GF-D8 (cell line): ENCODE measurements at places on chromosomes 11 and 22.

DNA sequence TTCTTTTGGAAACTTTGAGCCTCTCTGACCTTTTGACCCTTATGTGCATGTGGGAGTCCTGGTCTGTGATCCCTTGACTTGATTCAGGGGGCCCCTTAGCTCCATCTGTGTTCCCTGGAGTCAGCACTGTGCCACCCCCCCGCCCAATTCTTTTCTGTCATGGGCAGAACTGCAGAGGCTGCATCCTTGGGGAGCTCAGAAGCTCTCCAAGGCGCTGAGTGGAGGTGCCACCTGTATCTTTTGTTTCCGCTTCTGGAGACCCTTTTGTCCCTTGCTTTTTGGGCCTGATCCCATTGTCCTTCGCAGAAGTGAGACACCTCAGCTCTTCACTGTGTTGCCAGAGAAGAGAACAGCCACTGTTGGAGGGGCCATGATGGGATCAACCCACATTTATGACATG lies 2.4 kb upstream of the PACS1 start:
- DNase-seq, result no peak

DNA sequence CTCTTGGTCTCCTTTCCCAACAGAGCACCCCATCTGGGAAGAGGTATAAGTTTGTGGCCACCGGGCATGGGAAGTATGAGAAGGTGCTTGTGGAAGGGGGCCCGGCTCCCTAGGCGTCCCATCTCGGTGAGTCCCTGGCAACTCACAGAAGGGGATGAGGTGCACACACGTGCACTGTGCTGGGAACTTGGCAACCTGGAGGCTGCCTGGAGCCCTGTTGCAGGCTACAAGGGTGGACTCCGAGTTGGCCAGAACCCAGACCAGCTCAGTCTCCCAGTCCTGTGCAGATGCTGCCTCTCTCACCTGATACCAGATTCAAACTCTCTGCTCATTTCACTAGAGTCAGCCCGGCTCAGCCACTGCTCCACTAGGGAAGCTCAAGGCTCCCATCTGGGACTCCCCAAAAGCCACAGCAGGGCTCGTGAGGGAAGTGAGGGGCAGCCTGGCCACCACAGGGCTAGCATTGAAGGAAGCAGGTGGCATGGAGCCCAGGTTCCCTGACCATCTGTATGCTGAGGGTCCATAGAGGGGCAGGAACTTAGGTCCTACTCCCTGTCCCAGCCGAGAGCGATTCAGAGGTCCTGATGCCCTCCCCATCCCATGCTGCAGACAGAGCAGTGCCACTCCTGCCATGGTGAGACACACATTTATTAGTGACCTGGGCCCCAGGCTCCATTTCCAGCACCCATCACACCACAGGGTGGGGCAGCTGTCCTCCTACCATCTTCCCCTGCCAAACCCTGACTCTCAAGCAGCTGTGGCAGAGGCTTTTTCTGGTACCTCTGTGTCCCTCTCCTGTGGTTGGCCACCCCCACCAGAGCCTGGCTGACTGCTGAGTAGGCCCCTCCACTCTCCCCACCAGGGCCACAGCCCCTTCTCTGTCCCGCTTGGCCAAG lies 4.0 kb downstream of the PRR33 start:
- no peak for DNase-seq

DNA sequence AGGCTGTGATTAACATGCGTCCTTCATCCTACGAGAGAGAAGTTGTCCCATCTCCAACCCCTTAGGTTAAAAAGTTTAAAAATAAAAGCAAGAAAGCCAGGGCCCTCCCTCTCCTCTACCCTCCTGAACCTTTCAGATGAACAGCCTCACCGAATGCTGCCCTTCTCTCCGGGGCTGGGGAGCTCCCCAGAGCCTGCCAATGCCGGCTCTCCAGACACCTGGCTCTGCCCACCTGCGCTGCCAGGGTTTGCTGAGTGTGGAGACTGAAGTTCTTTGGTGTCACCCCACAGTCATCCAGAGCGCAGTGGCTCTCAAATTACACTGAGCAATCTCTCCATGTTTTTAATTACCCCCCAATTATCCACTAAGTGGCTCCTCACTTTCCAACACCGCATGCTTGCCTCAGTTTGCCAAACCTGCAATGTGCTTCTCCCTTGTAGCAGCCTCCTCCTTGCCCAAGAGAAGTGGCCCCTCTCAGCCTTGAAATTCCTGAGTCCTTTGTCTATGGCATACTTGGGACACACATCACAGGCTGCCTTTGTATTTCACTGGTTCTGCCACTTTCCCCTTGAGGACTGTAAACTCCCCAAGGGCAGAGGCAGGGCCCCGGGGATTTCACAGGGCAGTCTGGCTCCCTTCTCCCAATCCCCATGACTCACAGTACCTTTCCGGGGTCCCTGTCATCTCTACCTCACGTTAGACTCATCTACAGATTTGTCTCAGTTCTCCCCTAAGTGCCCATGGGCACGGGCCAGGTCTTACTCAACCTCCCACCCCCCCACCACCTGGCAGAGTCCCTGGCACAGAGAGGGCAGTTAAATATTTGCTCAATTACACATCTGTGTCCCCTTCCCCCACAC lies 2.0 kb downstream of the MYH9 start:
- DNase-seq, result no peak

GRCh38 chr11:130323452-130324450 lies 9.0 kb upstream of the ZBTB44 start:
- no peak for DNase-seq

- no peak for DNase-seq
Observed at GRCh38 chr11:17816232-17816931, 81.8 kb downstream of the KCNC1 start.

GRCh38 chr22:39244136-39244495 lies 666 bp downstream of the PDGFB start:
- DNase-seq, result no peak

DNA sequence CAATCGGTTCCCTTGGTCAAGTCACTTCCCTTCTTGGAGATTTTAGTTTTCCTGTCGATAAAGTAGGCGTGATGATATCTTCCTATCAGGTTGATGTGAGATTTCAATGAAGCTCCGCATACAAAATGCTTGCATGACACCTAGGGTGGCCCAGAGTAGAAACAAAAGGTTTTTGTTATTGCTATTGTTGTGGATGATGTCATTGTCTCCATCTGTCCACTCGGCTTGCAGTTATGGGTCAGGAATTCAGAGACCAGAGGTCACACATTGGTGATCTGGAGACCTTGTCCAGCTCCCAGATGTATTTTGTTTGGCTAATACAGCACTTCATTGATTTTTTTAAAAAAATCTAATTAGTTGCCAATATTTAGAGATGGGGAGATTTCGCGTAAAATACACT lies 382.1 kb downstream of the MN1 start:
- no peak for DNase-seq

DNA sequence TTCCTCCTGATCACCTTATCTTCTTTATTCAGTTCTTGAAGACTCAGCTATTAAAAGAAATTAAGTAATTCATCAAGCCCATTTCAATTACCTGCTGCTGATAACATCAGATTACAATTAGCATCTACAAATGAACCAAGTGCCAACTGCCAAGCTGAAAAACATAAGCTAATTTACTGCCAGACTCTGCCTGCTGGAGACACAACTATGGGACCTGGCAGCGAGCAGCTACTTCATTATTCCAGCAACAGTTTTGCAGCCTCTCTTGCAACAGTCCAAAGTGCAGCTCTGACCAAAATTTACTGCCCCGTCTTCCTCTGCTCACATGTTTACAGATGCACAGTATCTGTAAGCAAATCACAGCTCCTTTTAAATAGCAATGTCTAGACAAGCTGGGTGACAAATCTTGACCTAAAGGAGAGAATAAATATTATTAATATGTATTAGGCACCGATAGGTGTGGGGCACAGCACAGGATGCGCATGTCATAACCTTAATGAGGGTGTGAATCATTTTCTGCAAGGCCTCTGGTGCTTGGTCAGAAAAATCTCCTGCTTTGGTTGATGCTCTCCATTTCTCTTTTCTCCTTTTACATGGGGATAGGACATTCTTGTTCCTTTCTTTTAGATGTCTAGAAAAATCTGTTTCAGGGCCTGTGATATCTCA lies 232.2 kb upstream of the PITPNB start:
- DNase-seq, result no peak
